ENCODE measurements at places on chromosomes 2 and 18.

DNA sequence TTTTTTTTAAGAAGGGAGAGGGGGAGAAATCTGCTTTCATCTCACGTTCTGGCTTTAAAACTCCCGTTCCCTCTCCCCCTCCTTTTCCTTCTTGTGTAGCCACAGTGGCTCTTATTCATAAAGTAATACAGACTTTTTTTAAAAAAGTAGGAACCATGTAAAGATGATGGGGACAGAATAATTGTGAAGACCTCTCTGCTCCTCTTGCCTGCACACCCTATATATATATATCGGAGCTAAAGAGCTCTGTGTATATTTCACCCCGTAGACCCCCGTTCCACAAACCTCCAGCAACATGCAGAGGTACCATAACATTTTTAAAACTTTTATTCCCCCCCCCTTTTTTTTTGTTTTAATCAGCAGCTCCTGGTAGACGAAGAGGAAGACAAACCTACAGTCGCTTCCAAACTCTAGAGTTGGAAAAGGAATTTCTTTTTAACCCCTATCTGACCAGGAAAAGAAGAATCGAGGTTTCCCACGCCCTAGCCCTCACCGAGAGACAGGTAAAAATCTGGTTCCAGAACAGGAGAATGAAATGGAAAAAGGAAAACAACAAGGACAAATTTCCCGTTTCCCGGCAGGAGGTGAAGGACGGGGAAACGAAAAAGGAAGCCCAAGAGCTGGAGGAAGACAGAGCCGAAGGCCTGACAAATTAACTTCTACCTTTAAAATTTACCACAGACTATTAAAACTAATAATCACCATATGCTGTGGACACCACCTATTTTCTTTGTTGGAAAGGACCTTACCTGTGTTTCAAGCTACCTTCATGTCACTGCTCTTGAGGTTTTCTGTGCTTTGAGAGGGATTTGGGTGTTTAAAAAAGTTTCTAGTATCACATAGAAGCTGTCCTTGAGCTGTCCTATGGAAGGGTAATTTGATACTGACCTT lies 1.7 kb downstream of the HOXD8 start:
- no peak for DNase-seq

DNA sequence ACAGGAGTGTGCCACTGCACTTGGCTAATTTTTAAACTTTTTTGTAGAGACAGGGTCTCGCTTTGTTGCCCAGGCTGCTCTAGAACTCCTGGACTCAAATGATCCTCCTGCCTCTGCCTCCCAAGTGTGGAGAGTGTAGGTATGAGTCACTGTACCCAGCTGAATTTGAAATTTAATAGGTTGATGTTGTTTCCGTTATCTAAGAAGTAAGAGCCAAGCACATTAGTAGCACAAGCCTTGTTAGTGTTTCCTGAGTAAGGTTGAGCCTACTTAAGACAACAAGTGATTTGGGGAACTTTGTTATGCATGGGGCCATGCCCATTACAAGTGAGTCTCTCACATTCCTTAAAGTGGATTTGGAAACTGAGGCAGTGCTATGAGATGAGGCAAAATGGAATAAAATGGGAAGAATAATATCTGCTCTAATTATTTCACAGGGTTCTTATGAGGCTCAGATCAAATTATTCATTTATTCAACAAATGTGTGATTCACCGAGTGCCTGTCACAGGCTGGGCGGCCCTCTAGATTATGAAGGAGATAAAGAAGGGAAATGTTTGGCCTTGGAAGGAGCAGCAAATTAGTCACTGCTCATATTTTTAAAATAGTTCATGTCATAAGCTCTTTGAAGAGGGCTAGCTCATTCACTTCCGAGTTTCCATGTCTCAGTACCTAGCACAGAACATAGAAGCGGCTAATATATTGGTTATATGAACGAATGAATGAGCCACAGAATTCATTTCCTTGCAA lies 217.2 kb downstream of the LDLRAD4 start:
- no peak for DNase-seq

DNA sequence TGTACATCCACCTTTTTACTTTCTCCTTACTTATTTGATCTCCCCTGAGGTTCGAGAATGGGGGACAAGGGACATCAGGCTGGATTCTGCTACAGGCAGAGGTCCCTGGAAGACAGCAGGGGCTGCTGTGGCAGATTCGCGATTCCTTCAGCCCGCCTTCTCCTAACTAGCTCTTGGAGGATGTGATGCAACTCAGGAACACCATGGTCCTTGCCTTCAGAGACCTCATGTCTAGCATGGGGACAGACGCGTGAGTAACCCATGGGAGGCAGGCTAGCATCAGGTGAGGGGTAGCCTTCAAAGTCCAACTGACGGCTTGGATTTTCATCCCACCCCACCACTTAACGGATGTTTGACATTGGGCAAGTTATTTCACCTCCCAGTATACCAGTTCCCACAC lies 869 bp upstream of the TCF23 start:
- no peak for DNase-seq

DNA sequence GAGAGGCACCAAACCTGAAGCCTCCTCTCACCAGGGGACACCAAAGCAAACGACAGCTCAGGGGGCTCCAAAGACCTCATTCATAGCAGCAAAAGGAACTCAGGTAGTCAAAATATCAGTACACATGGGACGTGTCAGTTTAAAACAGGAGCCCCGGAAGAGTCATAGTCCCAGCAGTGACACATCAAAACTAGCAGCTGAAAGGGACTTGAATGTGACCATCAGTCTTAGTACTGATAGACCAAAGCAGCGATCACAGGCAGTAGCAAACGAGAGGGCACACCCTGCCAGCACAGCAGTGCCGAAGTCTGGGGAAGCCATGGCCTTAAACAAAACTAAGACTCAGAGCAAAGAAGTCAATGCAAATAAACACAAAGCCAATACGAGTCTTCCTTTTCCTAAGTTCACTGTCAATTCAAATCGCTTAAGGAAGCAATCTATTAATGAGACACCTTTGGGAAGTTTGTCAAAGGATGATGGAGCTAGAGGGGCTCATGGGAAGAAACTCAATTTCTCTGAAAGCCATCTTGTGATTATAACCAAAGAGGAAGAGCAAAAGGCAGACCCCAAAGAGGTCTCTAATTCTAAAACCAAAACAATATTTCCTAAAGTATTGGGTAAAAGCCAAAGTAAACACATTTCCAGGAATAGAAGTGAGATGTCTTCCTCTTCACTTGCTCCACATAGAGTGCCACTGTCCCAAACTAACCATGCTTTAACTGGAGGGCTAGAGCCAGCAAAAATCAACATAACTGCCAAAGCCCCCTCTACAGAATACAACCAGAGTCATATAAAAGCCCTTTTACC lies 1.2 kb downstream of the GALNT5 start:
- no peak for DNase-seq

DNA sequence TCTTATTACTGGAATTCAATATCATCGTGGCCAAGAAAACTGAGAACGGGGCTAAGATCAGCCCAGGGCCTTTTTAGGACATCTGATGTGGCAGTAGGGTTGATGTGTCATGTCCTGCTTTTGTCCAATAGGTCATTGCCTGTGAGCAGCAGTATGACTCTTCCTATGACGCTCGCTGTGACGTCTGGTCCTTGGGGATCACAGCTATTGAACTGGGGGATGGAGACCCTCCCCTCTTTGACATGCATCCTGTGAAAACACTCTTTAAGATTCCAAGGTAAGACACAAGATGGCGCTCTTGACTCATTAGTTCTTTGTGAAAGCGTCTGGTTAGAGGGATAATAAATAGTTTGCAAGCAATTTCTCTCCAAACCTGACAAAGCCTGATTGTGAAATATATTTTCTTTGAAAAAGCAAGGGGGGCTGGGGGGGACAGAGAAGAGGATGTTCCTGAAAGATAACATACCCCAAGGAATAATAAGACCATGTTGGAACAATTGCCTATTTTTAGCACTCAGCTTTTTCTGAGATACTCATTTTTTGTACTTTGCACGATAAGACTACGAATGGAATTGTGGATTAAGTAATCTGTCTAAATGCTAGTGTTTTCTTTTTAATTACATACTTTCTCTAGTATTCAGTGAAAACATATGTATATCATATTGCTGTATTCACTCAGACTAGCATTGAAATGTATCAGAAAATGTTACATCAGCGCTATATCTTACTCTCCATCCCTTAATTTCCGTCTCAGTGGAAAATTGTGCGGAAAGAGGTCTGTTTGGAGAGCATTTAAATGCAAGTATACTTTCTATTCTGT lies 58.1 kb downstream of the MYO3B start:
- DNase-seq, result no peak

- DNase-seq, result no peak
Observed at GRCh38 chr2:153140498-153140897, 338.1 kb downstream of the RPRM start.

DNA sequence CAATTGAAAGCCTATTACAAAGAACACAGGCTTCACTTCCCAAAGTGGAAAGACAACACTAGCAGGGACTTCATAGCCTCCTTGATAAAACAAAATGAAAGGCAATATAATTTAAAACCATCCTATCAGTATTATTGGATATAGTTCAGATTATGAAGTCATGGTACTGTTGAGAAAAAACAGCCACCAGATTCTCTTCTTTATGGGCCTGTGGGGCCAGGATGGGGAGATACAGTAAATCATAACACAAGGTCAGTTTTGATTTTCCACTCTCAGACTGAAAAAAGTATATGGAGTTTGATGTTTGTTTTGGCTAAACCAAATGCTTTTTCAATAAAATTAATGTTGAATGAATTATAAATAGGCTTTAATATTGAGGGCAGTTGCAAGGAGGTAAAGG lies 129.1 kb downstream of the BCL2L11 start:
- DNase-seq, result no peak

DNA sequence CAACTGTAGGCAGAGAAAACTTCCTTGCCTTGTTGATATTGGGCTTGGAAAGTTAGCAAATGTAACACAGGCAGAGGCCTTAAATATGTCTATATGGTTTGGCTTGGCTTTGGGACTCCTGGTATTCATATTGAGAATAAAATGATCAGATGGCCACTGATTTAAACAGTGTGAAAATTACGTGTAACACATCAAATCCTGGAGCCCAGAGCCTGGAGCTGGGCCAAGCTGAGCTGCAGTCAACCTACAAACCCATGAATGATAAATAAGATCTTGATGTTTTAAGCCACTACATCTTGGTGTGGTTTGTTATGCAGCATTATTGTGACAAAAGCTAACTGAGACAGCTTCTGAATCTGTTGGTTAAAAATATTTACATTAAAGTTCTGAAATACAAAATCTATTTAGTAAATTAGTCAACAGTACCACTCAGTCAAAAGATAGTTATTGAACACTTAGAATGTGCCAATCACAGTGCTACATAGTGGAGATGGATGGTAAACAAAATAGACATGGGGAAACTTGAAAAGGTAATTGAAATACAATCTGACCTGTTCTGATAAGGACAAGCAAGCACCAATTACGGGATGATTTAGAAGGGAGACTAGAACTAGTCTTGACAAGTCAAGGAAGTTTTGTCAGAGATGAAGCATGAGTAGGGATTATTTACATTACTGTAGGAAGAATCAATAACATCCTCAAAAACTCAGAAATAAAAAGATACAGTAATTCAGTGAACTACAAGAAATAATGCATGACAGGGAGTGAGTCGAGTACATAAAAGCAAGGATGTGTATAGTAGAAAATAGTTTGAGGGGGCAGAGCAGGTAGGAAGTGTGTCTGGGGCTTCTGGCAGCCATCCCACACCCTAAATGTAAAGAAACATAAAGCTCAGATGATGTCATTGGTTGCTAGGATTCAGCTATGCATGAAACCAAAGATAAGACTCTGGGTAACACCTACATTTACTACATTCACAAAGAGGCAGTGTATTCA lies 157.7 kb downstream of the HNMT start:
- no peak for DNase-seq

GRCh38 chr2:61727746-61728145 lies 126.1 kb downstream of the FAM161A start:
- DNase-seq, result no peak

- DNase-seq, result no peak
Observed at GRCh38 chr2:232700154-232700553, 3.0 kb downstream of the GIGYF2 start.

DNA sequence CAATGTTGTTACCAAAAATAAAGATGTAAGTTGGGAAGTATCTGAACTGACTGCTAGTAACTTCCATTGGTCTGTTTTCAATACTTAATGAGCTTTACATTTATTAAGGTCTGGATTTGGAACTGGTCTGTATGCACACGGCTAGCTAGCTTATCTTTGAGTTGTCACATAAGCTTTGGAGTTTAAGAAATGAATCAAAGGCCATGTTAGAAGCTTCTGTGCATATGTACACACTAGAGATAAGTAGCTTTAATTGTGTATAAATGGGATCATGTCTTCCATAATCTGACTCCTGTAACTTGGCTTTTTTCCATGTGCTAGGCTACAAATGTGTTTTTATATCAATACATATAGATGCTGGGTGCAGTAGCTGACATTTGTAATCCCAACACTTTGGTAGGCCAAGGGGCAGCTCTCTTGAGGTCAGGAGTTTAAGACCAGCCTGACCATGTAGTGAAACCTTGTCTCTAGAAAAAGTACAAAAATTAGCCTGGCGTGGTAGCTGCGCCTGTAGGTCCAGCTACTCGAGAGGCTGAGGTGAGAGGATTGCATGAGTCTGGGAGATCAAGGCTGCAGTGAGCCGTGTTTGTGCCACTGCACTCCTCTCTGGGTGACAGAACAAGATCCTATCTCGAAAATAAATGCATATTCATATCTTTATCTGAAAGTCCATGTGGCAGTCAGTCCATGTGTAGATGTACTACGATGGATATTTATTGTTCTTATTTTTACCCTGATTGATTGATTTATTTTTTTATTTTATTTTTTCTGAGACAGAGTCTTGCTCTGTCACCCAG lies 27.2 kb downstream of the ATIC start:
- DNase-seq, result no peak

- DNase-seq, result no peak
Observed at GRCh38 chr18:39299152-39299551, 1733.6 kb upstream of the CELF4 start.

GRCh38 chr2:195202163-195202845 lies 454.7 kb upstream of the SLC39A10 start:
- DNase-seq, result no peak

GRCh38 chr18:58845928-58846724 lies 18.6 kb upstream of the ZNF532 start:
- no peak for DNase-seq

DNA sequence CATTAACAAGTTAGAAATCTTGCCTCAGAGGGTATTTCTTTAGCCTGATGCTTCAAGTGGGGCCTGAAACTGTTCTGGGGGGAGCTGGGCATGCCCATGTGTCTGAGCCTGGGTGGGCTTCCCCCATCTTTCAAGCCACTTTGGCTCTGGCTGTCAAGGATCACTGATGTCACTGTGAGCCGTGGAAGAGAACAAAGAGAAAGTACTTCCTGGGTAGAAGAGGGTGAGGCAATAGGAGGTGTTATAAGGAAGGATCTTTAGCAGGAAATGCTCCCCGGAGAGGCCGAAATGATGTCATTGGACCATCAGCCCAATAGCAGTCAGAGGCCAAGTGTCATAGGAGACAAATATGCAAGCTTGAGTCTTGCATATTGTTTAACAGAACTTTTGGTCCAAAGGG lies 228.4 kb upstream of the MEX3C start:
- no peak for DNase-seq

- no peak for DNase-seq
Observed at GRCh38 chr2:121030523-121030922, 254.5 kb downstream of the TFCP2L1 start.
